ENCODE measurements at places on chromosomes 3 and 15. TPM values are rescaled to one million over a fixed set of nuclear protein-coding genes. Genes with fewer than 3 reads are reported as not detected.
A peak's percentile ranks its signal among the peaks of the same experiment; 100 is the strongest.

KLF15 gene
- total RNA-seq: 5.9 TPM

GRCh38 chr3:50125541-50126286, 29.4 kb upstream of the SEMA3F start:
- DNase-seq: no peak

GRCh38 chr3:159831466-159831865, 157.2 kb upstream of the IL12A start:
- no peak for DNase-seq

FAM162A gene
- total RNA-seq: 20.6 TPM

- DNase-seq: no peak
Observed at GRCh38 chr3:134707908-134708597, 57.2 kb upstream of the KY start.

- no peak for DNase-seq
Observed at GRCh38 chr15:41494190-41494921, 682 bp downstream of the ITPKA start.

GRCh38 chr3:44309500-44309899, 29.1 kb upstream of the TCAIM start:
- DNase-seq: no peak

NRROS gene
- total RNA-seq: 3.9 TPM

NMNAT3 gene
- 6.7 TPM for total RNA-seq

DNA sequence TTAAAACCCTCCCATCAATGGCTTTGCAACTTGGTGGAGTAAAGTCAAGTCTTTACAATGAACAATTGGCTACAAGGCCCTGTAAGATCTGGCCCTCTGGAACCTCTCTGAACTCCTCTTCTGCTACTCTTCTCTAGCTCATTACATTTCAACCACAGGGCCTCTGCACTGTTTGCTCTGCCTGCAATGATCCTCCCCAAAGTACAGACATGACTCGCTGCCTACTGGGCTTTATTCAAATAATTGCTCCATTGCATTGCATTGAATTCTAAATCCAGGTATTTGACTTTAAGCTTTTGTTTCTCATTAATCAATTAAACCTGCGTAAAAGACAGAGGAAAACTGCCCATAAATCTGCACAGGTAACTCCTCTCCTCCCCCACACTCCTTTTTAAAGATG, 96.7 kb downstream of the CD47 start:
- no peak for DNase-seq

GRCh38 chr15:99135194-99135593, 30.3 kb downstream of the SYNM start:
- no peak for DNase-seq

DNAH12 gene
- 2.1 TPM for total RNA-seq

TMEM40 gene
- total RNA-seq: 10.8 TPM

CYP19A1 gene
- total RNA-seq: 0.49 TPM

DNA sequence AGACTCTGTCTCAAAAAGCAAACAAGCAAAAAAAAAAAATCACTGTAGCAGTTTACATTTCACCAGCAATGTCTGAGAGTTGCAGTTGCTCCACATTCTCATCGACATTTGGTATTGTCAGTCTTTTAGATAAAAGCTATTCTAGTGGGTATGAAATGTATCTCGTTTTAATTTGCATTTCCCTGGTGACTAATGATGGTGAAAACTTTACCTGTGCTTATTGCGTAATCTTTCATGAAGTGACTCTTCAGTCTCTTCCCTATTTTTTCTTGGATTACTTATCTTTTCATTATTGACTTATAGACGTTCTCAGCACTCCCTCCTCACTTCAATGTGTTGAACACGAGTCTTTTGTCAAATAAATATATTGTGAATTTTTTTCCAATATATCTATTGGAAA, 37.2 kb upstream of the CLSTN2 start:
- DNase-seq: no peak

ADAMTS17 gene
- total RNA-seq: 17.0 TPM

DNA sequence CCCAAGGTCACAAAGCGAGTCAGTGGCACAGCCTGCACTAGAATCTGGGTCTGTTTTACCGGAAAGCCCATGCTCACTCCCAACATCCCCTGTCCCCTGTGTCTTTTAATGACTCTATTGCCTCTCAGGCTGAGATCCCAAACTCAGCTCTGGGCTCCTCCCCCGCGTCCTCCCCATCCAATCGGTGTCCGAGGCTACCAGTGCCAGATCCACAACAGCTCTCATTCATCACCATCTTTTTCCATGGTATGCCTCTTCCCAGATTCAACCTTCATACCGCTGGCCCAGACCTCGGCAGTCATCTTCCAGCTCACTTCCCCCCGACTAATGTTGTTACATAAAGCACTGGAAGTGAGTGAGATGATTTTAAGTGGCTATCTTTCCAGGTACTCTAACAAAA, 16.1 kb upstream of the KY start:
- DNase-seq: no peak

DNA sequence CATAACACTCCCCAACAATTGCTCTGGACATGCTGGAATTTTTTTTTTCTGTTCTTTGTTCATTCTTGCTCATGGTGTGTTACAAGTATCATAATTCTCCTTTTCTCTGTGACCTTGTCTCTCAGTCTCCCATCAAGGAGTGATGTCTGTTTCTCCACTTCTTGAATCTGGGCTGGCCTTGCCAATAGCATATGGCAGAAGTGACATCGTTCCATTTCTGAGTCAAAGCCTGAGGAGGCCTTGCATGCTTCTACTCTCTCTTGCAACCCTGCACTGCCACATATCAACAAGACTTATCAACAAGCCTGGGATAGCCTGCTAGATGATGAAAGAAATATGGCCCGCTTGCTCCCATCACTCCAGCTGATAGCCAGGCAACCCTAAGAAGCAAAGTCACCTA, 8.9 kb upstream of the ADPGK start:
- DNase-seq: no peak

DNA sequence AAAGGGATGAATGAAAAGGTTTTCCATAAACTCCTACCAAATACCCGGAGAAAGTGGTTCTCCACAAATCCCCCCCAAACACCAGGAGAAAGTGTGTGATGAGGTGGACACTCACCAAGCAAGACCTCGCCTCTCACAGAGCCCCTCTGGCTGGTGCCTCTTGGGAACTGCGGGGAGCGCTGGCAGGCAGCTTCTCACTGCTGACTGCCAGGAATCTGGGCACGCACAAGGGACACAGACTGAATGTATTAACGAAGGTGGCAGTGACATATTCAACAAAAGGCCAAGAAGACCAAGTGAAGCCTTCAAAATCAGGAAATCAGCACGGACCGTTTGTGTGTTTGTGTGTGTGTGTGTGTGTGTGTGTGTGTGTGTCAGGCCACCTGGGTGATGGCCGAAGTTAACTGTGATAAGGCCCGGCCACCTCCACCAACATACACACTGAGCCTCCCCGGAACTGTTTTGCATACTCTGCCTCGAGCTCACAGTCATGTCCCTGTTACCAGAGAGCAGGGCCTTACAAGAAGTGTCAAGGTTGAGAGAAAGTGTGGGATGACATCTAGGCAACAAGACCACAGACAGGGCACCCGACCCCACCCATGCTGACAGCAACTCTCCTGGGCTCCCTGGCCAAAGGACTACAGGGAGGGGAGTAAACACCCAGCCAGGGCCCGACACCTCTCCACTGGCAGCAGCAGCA, 18.0 kb downstream of the ATP10A start:
- DNase-seq: no peak

GRCh38 chr3:177881351-177881750, 654.9 kb upstream of the KCNMB2 start:
- DNase-seq: no peak

DNA sequence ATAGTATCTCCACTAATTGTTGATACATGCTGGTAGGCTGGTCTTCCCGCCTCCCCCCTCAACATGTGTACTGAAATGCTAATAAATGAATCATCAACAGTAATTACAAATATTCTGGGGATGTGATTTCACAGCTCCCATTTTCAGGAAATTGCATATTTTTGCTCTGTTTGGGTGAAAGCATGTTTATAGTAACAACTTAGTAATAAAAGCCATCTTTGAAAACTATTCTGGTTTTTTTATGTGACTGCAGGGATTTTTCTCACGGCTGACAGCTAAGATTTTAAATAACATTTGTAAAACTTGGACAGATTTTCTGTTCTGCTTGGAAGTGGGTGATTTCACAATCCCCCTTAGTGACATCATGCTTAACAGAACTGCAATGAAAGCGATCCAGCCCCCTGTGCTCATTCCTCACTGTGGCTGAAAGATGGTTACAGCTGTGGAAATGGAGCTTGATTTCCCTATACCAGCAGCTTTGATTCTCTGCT, 25.6 kb upstream of the FAM174B start:
- DNase-seq: peak; percentile 99

DNA sequence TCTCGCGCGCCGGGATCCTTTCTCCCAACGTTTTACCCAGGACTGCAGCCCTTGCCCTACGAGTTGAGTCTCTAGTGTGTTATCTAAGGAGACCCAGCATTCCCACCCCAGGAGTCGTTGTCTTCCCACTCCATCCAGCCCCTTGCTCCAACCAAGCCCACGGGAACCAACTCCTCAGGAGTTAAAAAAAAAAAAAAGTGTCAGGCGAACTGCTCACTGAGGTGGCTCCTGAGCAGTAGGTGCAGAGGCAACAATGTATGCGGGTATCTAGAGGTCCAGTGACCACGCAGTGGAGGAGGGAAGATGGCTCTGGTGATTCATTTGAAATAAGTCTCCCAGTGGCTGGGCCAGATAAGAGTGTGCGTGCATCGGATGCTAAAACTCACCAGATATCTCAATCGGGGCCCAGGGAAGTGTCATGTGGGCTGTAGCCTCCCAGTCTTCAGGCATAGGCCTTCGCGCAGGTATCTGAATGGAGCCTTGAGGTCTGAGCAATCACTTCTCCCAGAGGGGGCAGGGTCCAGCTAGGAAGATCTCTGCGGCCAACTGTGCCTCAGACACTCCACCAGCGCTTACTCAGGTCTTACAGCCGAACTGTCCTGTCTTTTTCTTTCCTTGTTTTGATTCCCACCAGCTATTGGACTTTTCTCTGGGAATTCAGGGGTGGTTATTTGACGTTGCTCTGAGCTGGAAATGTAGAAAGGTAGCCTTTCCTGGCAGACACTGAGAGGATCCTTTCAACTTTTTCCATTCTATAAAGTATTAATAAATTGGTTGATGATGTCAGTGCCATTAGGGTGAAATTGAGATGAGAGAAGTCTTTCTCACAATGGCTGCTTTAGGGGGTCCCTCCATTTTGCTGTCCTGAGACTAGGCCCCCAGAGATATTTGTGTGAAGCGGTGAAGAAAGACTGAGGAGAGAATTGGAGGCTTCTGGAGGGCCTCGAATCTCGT, 21.0 kb downstream of the ZIC4 start:
- DNase-seq: no peak

GRCh38 chr3:46965151-46965550, 11.4 kb downstream of the CCDC12 start:
- DNase-seq: no peak

DNA sequence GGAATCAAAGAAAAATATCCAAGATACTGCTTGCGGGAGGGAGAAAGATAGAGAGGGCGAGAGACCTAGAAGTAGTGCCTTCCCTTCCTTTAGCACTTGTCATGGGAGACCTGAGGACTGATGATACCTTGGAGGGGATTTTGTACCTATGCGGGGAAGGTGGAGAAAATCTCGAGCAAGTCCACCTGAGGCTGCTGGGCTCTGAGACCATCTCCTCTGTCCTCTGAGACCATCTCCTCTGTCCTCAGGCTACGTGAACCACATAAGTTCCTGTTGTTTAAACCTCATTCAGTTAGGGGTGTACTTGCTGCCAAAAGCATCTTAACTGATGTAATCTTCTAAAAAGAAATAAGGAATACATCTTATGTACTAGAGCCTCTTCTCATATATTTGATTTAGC, 164.9 kb downstream of the NR2F2 start:
- DNase-seq: no peak

ROBO1 gene
- 138 TPM for total RNA-seq

AMOTL2 gene
- 46.8 TPM for total RNA-seq

- DNase-seq: no peak
Observed at GRCh38 chr3:183537295-183537730, 18.2 kb downstream of the KLHL6 start.

DNA sequence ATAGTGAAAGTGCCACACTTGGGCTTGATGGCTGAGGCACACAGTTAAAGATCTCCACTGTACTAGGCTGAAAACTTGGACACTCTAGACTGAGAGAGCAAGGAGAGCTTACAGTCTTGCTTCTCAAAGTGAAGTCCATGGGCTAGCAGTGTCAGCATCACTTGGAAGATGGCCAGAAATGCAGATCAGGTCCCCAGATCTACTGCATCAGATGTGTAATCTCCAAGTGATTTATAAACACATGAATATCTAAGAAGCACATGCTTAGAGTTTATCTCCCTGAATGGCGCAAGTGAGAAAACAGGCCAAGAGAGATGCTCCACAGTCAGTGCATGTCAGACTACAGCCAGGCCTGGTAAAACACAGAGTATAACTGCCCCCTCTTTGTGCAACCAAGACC, 308.6 kb downstream of the CLSTN2 start:
- no peak for DNase-seq

BFSP2 gene
- total RNA-seq: not detected

DNA sequence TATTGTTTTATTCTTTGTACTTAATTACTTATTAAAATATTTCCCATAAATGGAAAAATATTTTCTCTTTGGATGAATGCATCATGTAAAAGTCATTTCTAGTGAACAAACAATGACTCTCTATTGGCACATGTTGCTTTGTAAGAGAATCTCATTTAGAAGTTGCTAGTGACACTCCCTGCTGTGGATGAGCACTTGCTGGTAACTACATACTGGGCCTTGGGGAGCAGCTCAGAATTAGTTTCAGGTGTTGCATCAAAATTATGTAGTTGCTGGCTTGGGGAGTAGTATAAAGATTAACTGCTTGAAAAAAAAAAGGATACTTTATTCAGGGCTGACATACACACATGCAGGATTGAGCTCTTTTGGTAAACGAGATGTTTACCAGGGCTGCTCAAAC, 80.3 kb upstream of the KCNAB1 start:
- DNase-seq: no peak

PDZRN3 gene
- 66.5 TPM for total RNA-seq

DNA sequence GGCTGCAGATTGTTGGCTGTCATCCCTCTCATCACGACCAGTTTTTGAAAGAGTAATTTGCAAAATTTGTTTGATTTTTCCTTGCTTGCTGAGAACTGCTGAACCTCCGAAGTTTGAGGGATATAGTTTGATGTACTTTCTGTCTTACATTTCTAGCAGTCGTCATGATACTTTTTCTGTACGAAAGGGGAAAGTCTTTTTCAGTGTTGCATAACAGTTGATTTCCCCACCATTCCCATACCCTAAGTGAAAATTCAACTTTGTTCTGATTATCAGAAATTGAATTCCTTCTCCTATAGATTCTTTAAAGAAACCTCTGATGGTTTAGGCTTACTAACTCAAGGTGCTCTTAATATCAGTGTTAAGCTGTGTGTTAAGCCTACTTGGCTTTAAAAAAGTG, 1.6 kb downstream of the PDE8A start:
- no peak for DNase-seq

GRAMD2A gene
- total RNA-seq: 0.39 TPM
